ENCODE measurements at places on chromosomes 5 and 9. TPM values are rescaled to one million over a fixed set of nuclear protein-coding genes. Genes with fewer than 3 reads are reported as not detected.

- DNase-seq: no peak
These were observed 6.2 kb downstream of the FER start for GRCh38 chr5:108753877-108754276.

DNA sequence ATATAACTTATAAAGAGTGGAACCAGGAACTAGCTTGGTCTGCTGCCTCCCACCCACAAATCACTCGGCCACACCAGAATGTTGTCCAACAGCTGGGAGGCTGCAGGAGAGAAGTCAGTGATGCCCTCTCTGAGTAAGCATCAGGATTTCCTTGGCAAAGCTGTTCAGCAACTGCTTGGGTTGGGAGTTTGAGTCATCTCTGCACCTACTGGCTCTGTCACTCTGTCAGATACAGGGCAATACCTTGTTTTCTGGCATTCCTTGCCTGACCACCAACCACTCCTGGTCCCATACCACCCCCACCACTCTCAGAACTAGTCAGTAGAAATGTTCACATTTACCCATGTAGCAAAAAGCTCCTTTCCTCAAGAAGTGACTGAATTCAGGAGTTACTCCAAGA, 36.8 kb upstream of the GCNT4 start:
- no peak for DNase-seq

DNA sequence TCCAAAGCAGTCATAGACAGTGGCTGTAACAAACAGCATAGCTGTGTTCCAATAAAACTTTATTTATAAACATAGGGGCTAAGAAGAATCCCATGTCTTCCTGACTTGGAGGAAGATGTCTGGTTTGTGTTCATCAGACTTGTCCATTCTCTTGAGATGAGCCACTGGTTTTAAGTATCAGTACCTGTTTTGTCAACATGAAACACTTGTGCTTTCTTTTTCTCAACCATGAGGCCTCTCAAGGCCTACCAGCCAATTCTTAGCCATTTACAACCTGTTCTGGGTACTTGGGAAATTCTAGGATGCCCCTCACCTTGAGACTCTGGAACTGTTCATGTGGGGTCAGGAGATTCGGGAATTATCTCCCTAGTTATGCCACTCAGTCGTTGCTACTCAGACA, 154.3 kb upstream of the PPP1R2B start:
- no peak for DNase-seq

DNA sequence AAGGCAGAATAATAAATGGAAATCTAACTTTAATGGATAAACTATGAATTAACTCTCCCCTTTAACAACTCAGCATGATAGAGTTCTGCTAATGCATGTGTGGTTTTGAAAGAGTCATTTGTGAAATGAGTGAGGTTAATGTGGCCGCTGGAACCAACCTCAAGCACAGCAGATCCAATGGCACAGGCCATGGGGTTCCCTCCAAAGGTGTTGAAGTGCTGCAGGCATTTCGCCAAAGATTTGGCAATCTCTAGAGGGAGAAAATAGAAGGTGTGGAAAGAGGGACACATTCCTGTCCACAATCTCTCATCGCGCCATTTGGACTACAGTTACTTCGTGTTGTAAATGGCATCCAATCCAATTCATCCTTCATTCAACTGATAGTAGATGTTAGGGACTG, 35.0 kb downstream of the AGXT2 start:
- no peak for DNase-seq

DNA sequence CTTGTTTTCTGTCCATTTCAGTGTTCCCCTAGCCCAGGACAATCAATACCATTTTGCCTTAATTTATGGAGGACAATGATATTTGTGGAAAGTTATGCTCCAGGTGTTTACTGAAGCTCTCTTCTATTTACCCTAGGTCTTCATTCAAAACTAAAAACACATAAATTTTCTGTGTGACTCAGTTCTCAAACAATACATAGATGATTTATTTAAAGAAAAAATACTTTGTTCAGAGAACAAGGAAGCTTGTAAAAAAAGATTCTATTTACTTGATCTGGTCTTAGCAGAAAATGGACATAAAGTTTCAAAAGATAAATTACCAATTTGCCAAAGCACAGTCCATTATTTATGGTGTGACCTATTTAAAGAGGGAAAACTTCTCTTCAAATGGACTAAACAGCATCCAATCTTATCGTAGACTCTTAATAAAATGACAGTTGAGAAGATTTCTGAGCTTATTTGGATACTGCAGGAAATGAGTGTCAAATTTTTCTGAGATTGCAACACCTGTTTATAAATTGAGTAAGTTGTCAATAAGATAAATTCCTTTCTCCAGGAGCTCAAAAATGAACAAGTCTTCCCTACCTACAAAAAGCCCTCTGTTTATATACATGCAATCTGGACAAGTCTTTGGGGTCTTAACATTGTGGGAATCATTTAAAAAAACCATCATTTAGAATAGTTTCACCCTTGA, 627.2 kb downstream of the PSAT1 start:
- DNase-seq: no peak

- no peak for DNase-seq
These were observed 446.6 kb upstream of the GRIA1 start for GRCh38 chr5:153043886-153044285.

DNA sequence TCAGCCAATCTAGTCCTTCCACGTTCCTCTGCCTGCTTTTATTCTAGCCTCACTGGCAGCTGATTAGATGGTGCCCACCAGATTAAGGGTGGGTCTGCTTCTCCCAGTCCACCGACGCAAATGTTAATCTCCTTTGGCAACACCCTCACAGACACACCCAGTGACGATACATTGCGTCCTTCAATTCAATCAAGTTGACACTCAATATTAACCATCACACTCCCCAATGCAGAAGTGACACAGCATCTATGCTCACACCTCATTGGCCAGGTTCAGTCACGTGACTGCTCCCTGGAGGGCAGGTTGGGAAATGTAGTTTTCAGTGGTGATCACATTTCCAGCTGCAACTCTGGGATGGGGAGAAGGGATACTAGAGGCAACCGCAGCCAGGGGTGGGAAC, 13.0 kb downstream of the SUSD3 start:
- DNase-seq: no peak

DNA sequence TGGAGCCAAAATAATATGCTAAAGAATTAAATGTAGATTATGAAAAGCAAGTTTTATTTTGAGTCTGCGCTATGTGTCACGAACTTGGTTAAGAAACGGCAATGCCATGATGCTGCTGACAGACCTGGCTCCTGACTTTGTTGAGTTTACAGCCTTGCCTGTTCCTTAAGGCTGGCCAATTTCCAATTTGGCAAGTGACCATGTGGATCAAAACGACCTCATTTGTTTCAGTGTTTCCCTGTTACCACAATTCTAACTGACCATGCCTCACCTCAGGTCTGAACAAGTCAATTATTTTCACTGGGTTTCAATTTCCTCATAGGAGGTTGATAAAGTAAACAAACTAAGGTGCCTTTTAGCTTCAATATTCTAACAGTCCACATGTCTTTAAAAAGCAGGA, 461.4 kb downstream of the ZNF608 start:
- no peak for DNase-seq

CCDC152 gene
- 18.6 TPM for polyA plus RNA-seq

LMX1B gene
- polyA plus RNA-seq: 0.10 TPM

PFN3 gene
- not detected for polyA plus RNA-seq

LRRC26 gene
- polyA plus RNA-seq: 0.49 TPM
